Activated CD4-positive, alpha-beta T cell treated with anti-CD3 and anti-CD28 coated beads, Interleukin-2, amount 50 U/mL, for 48 hours (primary cell): ENCODE measurements at places on chromosomes 2 and 18.

GRCh38 chr2:112692918-112693317 is 27.9 kb upstream of the NT5DC4 start:
- DNase-seq, result peak; percentile 64

DNA sequence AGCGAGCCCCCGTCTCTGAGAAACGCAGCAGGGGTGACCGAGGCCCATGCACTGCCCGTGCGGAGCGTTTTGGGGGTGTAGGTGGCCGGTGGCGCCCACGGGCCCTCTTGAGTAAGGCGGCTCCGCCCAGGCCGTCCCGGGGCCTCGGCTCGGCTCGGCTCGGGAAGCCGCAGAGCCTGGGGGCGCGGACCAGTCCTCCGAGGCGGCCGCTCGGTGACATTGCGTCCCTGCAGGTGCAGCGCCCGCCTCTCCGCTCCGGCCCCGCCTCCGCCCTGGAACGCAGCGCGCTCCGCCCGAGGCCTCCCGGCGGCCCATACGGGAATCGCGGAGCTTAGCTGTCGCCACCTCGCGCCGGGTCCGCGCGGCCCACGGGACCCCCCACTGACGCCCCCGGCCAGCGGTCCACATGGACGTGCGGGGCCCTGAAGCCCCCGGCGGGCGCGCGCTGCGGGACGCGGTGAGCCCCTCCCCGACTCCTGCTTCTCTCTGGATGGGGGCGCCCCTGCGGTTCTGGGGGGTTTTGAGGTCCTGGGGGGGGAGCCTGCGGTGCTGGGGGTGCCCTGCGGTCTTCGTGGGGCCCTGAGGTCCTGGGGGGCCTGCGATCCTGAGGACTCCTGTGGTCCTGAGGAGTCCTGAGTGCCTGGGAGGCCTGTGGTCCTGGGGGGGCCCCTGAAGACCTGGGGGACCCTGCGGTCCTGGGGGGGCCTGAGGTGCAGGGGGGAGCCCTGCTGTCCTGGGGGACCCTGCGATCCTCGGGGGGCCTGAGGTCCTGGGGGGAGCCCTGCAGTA is at the start of gene HSBP1L1:
HSBP1L1 (plus strand) TSS at position 314 of the 789 bp plus-strand sequence; CDS start at position 407, 93 bp downstream.
- peak; percentile 67 for DNase-seq

DNA sequence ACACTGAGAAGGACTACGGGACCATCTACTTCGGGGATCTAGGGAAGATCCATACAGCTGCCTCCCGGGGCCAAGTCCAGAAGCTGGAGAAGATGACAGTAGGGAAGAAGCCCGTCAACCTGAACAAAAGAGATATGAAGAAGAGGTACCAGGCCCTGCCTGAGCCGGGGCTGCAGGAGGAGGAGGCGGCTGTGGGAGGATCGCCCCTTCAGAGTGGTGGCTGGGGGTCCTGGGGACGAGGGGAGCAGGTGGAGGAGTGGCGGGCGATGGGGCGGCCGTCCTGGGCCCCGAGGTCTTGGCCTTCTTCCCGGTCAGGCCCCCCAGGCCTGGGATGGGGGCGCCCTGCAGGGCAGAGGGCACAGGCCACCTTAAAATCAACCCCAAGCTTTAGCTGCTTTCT is 524 bp downstream of the ANKRD30B start:
- DNase-seq, result no peak

DNA sequence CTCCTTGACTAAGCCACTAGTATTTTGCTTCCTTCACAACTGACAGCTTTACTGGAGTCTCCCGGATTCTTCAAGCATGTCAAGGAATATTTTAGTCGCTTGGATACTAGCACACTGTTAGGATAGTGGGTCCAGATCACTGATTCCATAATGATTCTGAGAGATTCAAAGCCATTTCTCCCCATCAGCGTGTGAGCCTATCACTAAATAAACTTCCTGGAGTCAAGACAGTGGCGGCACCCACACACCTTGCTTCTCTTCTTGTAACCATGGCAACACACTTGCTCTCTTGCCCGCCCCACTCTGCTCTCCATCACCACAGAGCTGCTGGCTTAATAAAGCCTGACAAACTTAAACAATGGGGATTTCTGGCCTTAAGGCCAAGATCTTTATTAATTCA is 245.1 kb downstream of the LRRTM1 start:
- no peak for DNase-seq

- no peak for DNase-seq
Observed at GRCh38 chr2:238521870-238522269, 95.1 kb downstream of the ASB1 start.

GRCh38 chr18:75350512-75350839 is 77.0 kb downstream of the SMIM21 start:
- no peak for DNase-seq
